Activated CD4-positive, alpha-beta T cell treated with anti-CD3 and anti-CD28 coated beads, Interleukin-2, Interleukin-4, amounts not matched to agents 100 ng/mL and 50 ng/mL, durations not matched to agents 16 hours and 8 hours (primary cell): ENCODE measurements at places on chromosomes 3 and 15.
A peak's percentile ranks its signal among the peaks of the same experiment; 100 is the strongest.

GRCh38 chr3:14222457-14222856 is 43.8 kb downstream of the LSM3 start:
- DNase-seq, result no peak

GRCh38 chr3:132435911-132436425 is 18.7 kb downstream of the DNAJC13 start:
- DNase-seq, result no peak

- no peak for DNase-seq
These were observed 631.0 kb upstream of the GRM7 start for GRCh38 chr3:6229778-6230410.

DNA sequence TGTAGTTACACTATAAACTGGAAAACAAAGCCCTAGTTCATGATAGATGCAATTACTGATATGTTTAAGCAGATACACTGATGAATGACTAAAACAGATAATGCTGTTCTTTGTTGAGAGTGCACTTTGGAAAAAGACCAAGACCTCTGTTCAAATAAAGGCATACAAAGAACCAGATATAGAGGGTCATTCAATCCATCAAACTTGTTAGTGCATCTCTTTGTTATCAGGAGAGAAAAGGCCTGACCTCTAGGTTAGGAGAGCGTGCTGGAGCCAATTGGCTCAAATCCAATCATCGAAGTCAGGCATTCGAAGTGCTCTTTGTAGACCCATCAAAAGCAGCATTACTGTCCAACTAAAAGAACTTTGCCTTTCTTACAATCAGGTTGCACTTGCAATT is 124.2 kb downstream of the TFG start:
- DNase-seq, result no peak

- DNase-seq, result no peak
These were observed 343.5 kb downstream of the NEK10 start for GRCh38 chr3:27025718-27026117.

DNA sequence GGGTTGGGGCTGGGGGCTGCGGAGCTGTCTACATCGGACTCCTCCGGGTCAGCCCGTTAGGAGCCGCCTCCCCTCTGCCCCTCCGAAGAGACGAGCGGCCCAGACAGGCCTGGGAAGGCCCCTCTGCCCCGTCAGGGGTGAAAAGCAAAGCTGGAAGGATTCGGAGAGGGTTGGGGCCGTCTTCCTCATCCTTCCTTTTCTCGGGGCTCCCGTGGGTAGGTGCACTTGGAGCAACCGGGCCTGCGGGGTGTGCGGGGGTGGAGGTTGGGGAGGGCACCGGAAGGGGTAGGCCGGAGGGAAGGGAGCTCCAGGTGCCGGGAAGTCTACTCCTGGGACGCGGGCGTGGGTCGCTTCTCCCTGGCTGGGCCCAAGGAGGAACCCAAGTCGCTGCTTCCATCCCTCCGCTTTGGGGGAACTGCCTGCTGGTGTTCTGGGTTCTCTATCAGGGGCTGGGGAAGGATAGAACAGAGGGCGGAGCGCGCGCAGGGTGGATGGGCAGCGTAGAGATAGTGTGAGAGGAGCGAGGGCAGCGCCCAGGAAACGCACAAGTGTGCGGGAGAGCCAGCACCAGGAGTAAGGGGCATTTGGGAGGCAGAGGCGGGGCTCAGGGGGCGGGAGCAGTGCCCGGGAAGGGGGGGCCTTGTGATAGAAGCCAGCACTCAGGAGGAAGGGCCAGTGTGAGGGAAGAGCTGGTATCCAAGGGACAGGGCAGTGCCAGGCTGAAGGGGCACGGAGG is 590 bp downstream of the POLR2H start:
- peak; percentile 42 for DNase-seq

DNA sequence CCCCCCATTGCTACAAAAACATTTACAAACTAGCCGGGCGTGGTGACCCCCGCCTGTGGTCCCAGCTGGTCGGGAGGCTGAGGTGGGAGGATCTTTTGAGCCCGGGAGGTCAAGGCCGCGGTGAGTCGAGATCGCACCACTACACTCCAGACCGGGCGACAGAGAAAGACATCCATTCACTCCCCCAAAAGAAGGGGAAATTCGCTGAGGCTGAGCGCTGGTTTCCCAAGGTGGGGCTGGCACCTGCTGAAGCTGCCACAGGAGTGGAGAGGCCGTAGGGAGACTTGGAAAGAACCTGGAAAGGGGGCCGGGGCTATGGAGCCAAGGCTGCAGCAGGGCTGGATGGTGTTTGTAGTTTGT is 732 bp upstream of the CRTC3 start:
- no peak for DNase-seq

DNA sequence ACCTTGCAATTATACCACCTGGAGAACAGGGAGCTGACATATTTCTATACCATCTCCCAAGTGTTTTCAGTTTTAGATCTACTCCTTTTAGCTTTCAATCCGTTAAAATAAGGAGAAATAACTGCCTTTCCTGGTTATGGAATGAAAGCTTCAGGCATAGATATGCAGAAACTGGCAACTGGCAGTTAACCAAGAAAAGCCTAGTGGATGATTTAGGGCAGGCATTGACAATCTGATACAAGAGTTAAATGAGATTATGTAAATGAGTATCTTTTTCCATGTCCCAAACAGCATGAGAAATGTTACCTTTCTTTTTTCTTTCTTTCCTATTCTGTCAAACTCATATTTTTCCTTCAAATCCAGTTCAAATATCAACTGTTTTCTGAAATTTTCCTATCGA is 689.1 kb upstream of the DPPA4 start:
- no peak for DNase-seq

DNA sequence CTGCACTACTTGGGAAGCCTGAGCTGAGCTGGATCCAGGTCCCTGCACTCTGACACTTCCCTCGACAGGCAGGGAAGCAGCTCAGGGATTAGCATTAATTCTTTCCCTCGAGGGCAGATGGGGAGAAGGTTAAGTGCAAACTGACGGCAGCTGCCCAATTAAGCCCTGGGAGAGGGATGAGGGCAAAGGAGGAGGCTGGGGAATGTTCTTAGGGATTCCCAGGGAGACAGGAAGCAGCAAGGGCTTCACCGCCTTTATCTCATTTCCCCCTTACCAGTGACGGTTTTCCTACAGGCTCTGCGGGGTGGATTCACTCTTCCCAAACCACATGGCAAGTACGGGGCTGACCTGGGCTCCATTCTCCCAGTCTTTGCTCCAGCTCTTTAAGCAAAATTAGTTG is 519.0 kb upstream of the PROK2 start:
- DNase-seq, result no peak

GRCh38 chr3:54575618-54575960 is 352.3 kb downstream of the LRTM1 start:
- no peak for DNase-seq
